ENCODE measurements at places on chromosomes 12 and 14. TPM values are rescaled to one million over a fixed set of nuclear protein-coding genes. Genes with fewer than 3 reads are reported as not detected.

- H3K27me3 ChIP-seq = no peaks in the 10 kb centered on the region
- no peak overlapping the region for H3K4me3 ChIP-seq
- H3K4me1 ChIP-seq = no peaks in the 10 kb centered on the region
- H3K27ac ChIP-seq = no peak overlapping the region
Measured at GRCh38 chr12:124493809-124494750, 73.3 kb downstream of the NCOR2 start.

The FOXA1 gene
- not detected for total RNA-seq

DNA sequence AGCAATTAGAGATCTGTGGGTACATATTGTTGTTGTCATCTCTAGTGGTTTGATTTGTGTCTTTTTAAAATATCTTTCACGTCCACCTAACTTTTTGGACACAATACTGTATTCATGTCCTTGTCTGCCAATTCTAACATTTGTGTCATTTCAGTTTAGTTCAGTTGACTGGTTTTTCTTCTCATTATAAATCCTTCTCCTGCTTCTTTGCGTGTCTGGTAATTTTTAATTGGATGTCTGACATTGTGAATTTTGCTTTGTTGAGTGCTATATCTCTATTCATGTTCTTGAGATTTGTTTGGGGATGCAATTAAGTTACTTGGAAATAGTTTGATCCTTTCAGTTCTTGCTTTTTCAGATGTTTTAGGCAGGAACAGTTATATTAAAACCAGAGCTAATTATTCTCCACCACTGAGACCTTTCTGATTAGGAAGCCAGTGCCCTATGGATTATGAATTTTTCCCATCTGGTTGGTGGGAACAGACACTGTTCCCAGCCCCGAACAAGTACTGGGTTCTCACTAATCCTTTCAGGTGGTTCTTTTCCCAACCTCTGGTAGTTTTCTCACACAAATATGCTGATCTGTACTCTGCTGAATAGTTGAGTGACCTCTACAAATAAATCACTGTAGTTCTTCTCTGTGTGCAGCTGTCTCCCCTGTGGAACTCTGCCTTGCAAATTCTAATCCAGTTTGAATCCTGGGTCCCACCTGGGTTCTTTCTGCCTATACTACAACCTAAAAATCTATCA is 91.1 kb upstream of the DYNC1H1 start:
- DNase-seq = no peak
- H3K27ac ChIP-seq = no peak overlapping the region
- H3K36me3 ChIP-seq = no peaks in the 10 kb centered on the region
- H3K4me3 ChIP-seq = no peak overlapping the region

The RFX4 gene
- not detected for total RNA-seq

GRCh38 chr12:402029-402389 is 565 bp downstream of the CCDC77 start:
- H3K4me1 ChIP-seq = no peaks in the 10 kb centered on the region
- no peaks in the 10 kb centered on the region for H3K27me3 ChIP-seq
- H3K36me3 ChIP-seq = no peaks in the 10 kb centered on the region

DNA sequence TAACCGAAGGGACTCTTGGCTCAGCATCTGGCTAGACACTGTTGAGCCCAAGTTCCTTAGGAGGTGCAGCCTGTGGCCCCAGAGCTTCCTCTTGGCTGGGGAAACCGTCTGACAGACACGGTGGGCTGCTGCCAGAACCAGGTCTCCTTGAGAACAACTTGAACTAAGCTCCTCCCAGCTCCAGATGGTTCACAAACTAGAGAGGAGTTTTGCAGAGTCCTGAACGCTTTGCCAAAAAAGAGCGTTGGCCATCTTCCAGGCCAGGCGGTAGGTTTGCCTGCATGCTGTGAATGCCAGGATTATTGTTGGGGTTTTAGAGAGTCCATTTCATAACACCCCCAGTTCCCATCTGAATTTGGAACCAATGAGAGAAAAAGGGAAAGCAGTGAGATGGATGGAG is 399.8 kb downstream of the RGS6 start:
- no peaks in the 10 kb centered on the region for H3K27me3 ChIP-seq
- H3K27ac ChIP-seq = no peak overlapping the region
- no peak for DNase-seq
- H3K4me1 ChIP-seq = no peaks in the 10 kb centered on the region
- no peaks in the 10 kb centered on the region for H3K36me3 ChIP-seq
- H3K4me3 ChIP-seq = no peak overlapping the region

- DNase-seq = peak; percentile 61
- peak within 1 kb of the TSS; percentile 83 for H3K4me3 ChIP-seq
- H3K36me3 ChIP-seq = no peaks in the 10 kb centered on the region
- peak within 1 kb of the TSS; percentile 52 for H3K27ac ChIP-seq
- H3K4me1 ChIP-seq = peaks cover 3% of the 10 kb centered on the region
- H3K27me3 ChIP-seq = no peaks in the 10 kb centered on the region
Measured at GRCh38 chr12:81077686-81078441, at the start of gene ACSS3. ACSS3 (plus strand) TSS chr12:81078079; CDS start chr12:81078121, 42 bp downstream.

The PDE6H gene
- total RNA-seq = not detected

GRCh38 chr14:104001003-104001402 is 58.7 kb upstream of the RD3L start:
- H3K27me3 ChIP-seq = no peaks in the 10 kb centered on the region
- H3K4me1 ChIP-seq = no peaks in the 10 kb centered on the region
- no peak for DNase-seq
- no peaks in the 10 kb centered on the region for H3K36me3 ChIP-seq
- no peak overlapping the region for H3K27ac ChIP-seq

The NOXRED1 gene
- 0.32 TPM for total RNA-seq

- no peak overlapping the region for H3K27ac ChIP-seq
- no peaks in the 10 kb centered on the region for H3K27me3 ChIP-seq
Measured at GRCh38 chr12:129704232-129704830, 199.5 kb downstream of the TMEM132D start.

DNA sequence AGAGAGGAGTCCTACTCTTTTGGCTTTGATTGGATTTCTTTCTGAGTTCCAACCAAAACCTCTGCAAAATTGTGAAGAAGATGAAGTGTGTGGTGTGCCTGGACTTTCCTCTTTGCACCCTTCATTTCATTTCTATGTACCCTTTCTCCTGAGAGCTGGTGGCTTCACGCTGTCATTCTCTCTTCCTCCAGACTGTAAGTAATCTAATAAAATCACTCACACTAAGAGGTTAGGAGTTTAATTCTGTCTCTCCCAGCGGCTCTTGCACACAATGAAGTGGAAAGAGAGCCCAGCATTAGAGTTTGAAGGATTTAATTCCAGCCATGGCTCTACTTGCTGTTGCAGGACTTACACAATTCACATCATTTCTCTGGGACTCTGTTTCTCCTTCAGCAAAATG is 37.8 kb upstream of the CRADD start:
- no peaks in the 10 kb centered on the region for H3K36me3 ChIP-seq
- no peaks in the 10 kb centered on the region for H3K4me1 ChIP-seq
- no peak for DNase-seq
- H3K27me3 ChIP-seq = no peaks in the 10 kb centered on the region
- no peak overlapping the region for H3K27ac ChIP-seq

- H3K4me3 ChIP-seq = no peak overlapping the region
- H3K27ac ChIP-seq = no peak overlapping the region
- DNase-seq = no peak
- no peaks in the 10 kb centered on the region for H3K36me3 ChIP-seq
- no peaks in the 10 kb centered on the region for H3K27me3 ChIP-seq
Measured at GRCh38 chr12:91361864-91362263, 179.2 kb upstream of the DCN start.

The SIX6 gene
- total RNA-seq = not detected

The TAS2R50 gene
- total RNA-seq = 3.3 TPM

The MYF5 gene
- total RNA-seq = not detected

The IRAK4 gene
- total RNA-seq = 34.7 TPM

GRCh38 chr14:38201137-38201828 is 6.4 kb upstream of the SSTR1 start:
- DNase-seq = no peak
- H3K36me3 ChIP-seq = no peaks in the 10 kb centered on the region
- no peak overlapping the region for H3K27ac ChIP-seq

DNA sequence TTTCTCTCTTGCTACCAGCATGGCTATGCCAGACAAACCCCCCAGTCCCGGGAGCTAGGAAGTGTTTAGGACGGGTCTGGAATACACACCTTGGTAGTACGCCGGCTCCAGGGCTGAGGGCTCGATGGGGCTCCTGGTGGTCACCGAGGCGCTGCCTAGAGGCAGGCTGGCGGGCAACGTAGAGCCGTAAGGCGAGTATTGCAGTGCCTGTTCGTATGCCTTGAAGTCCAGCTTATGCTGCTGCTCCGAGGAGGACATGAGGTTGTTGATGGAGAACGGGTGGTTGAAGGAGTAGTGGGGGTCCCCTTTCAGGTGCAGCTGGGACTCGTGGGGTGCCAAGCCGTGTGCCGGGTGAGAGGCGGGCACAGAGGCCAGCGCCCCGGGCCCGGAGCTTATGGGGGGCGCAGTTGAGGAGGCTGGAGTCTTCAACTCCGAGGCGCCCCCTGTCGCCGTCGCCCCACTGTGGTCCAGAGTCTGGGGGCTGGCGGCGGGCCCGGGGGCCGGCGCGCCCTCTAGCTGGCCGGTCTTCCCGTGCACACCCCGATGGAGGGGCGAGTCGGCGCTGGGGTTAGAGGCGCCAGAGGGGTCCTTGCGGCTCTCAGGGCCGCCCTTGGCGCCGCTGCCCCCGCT is 3.6 kb downstream of the FOXA1 start:
- H3K27ac ChIP-seq = no peak overlapping the region
- H3K36me3 ChIP-seq = no peaks in the 10 kb centered on the region
- no peak overlapping the region for H3K4me3 ChIP-seq
- DNase-seq = peak; percentile 75
- H3K4me1 ChIP-seq = no peaks in the 10 kb centered on the region

DNA sequence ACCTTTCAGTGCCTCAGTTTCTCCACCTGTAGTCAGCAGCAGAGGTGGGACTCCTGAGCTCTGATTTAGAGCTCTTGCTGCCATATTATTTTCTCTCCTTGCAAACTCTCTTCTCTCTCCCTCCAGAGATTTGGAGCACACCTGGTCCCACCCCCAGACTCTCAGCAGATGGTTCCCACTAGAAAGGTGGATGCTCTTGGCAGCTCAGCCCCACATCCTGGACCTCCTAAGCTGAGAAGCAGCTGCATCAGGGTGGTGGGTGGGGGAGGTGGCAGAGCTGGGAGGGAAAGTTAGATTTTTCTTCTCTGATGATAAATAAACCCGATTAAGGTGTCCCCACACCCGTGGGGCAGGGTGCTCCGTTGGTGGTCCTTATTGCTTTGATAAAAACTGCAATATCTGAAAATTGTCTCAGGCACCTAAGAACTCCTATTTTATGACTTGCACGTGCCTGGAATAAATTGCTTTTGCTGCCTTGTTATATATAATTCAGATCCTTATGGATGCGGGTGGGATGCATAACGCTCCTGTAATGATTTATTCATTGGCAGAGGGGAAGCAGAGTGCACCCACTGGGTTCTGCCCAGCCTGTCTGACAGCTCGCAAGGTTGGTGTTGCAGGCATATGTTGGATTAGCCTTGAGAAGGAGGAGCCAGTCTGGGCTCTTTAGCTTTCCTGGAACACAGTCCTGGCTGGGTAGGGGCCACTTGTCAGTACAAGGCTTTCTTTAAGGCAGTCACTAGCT is 214.2 kb downstream of the SUDS3 start:
- H3K27ac ChIP-seq = no peak overlapping the region
- no peak overlapping the region for H3K4me3 ChIP-seq
- H3K4me1 ChIP-seq = no peaks in the 10 kb centered on the region
- peaks cover 1% of the 10 kb centered on the region for H3K27me3 ChIP-seq

The PLEK2 gene
- 1.3 TPM for total RNA-seq

- no peak overlapping the region for H3K27ac ChIP-seq
- H3K4me3 ChIP-seq = no peak overlapping the region
- H3K4me1 ChIP-seq = no peaks in the 10 kb centered on the region
Measured at GRCh38 chr12:120763250-120763649, 37.6 kb downstream of the ACADS start.

The PRB3 gene
- total RNA-seq = not detected

The B4GALNT3 gene
- 29.9 TPM for total RNA-seq

The TRHDE gene
- total RNA-seq = 1.8 TPM

The SLCO1B1 gene
- total RNA-seq = not detected

The TBX5 gene
- total RNA-seq = 0.42 TPM

The ORMDL2 gene
- total RNA-seq = 23.6 TPM

The RGS6 gene
- total RNA-seq = 2.0 TPM

DNA sequence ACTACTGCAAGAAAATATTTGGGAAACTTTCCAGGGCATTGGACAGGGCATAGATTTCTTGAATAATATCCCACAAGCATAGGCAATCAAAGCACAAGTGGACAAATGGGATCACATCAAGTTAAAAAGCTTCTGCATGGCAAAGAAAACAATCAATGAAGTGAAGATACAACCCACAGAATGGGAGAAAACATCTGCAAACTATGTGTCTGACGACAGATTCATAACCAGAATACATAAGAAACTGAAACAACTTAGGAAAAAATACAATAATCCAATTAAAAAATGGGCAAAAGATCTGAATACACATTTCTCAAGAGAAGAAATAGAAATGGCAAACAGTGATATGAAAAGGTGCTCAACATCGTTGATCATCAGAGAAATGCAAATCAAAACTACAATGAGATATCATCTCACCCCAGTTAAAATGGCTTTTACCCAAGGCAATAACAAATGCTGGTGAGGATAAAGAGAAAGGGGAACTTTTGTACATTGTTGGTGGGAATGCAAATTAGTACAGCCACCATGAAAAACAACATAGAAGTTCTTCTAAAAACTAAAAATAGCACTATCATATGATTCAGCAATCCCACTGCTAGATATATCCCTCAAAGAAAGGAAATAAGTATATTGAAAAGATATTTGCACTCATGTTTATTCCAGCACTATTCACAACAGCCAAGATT is 33.8 kb upstream of the ATP2B1 start:
- H3K4me3 ChIP-seq = no peak overlapping the region
- no peaks in the 10 kb centered on the region for H3K27me3 ChIP-seq
- H3K4me1 ChIP-seq = no peaks in the 10 kb centered on the region
- H3K27ac ChIP-seq = no peak overlapping the region
- no peak for DNase-seq
- H3K36me3 ChIP-seq = no peaks in the 10 kb centered on the region

DNA sequence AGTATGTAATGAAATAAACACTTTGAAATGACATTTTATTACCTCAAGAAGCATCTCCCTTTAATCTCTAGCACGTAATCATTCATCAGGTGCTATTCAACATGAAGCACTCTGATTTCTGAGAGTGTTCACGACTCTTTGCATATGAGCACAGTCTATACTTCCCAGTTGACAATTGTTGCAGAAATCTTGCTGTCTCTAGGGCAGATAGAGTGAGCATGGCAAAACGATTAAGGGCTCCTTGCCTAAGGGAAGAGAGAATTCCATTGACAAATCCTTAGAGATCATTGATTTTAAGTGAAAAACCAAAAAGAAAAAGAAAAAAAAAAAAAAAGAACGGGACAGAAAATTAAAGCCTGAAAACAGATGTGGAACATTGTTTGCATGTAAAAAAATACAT is 107.6 kb downstream of the C12orf50 start:
- no peaks in the 10 kb centered on the region for H3K27me3 ChIP-seq
- no peak overlapping the region for H3K27ac ChIP-seq
- H3K4me3 ChIP-seq = no peak overlapping the region
- no peak for DNase-seq
- H3K4me1 ChIP-seq = no peaks in the 10 kb centered on the region
